ENCODE measurements at places on chromosomes 7 and 10. TPM values are rescaled to one million over a fixed set of nuclear protein-coding genes. Genes with fewer than 3 reads are reported as not detected.

Gene SHTN1
- total RNA-seq: 26.4 TPM

Gene PSMC2
- total RNA-seq: 159 TPM

Gene LAMB4
- 0.19 TPM for total RNA-seq

Gene HOXA2
- total RNA-seq: 0.70 TPM

Gene VIPR2
- 0.06 TPM for total RNA-seq

Gene PAOX
- total RNA-seq: 1.4 TPM

Gene TFAM
- 65.3 TPM for total RNA-seq

Gene TMEM140
- 0.64 TPM for total RNA-seq

Gene OR9A2
- total RNA-seq: not detected

Gene SRI
- total RNA-seq: 121 TPM

Gene ATOH7
- total RNA-seq: 0.21 TPM

Gene CUL2
- total RNA-seq: 25.3 TPM

Gene MINDY4
- 2.4 TPM for total RNA-seq

Gene IFT22
- total RNA-seq: 51.6 TPM

Gene GSDME
- 48.2 TPM for total RNA-seq

Gene SEMA3E
- total RNA-seq: 2.0 TPM

Gene PMS2
- 14.1 TPM for total RNA-seq

Gene CALHM1
- total RNA-seq: not detected

Gene PLPP4
- total RNA-seq: 0.35 TPM

Gene SDHAF3
- 36.4 TPM for total RNA-seq

Gene ANKRD1
- 35.0 TPM for total RNA-seq

Gene ZNF804B
- not detected for total RNA-seq

Gene CARD11
- 2.7 TPM for total RNA-seq

Gene STOX1
- total RNA-seq: 0.73 TPM

Gene CRYGN
- total RNA-seq: not detected

Gene ZNF33A
- 8.1 TPM for total RNA-seq

Gene SLC13A1
- not detected for total RNA-seq

Gene TRIM74
- total RNA-seq: 0.39 TPM

Gene COL17A1
- total RNA-seq: 2.2 TPM

Gene PHKG1
- total RNA-seq: 0.49 TPM

Gene WNT8B
- total RNA-seq: not detected

Gene CDC14C
- not detected for total RNA-seq

Gene GIMAP6
- total RNA-seq: not detected

All from A549 treated with dexamethasone at 1 μM for 4 hours (cell line).